A549 treated with AZD2906 at 1 μM for 4 hours (cell line): ENCODE measurements at places on chromosomes 4 and X. TPM values are rescaled to one million over a fixed set of nuclear protein-coding genes. Genes with fewer than 3 reads are reported as not detected.

Gene HS3ST1
- total RNA-seq, result 0.30 to 0.98 TPM (median 0.46 TPM) in 5 replicates

Gene ART3
- not detected in 5 replicates for total RNA-seq

Gene GC
- not detected in 5 replicates for total RNA-seq

Gene PRDM8
- total RNA-seq, result 0.13 to 0.38 TPM (median 0.27 TPM) in 5 replicates

Gene CYP2U1
- total RNA-seq, result 1.3 to 1.8 TPM (median 1.6 TPM) in 5 replicates

Gene NUDT10
- total RNA-seq, result 1.1 to 1.9 TPM (median 1.4 TPM) in 5 replicates

Gene DDX53
- not detected in 5 replicates for total RNA-seq

Gene COX7B2
- not detected in 5 replicates for total RNA-seq

Gene LGI2
- total RNA-seq, result 0.07 to 0.14 TPM (median 0.10 TPM) in 5 replicates

Gene HSFX4
- total RNA-seq, result 0.11 to 0.17 TPM in 2 of 5 replicates, not detected in the others

Gene SLC2A9
- total RNA-seq, result 0.34 to 0.66 TPM (median 0.38 TPM) in 5 replicates

Gene EGF
- 0.09 to 0.41 TPM (median 0.29 TPM) in 5 replicates for total RNA-seq

Gene SRPX
- total RNA-seq, result 8.4 to 10.7 TPM (median 9.9 TPM) in 5 replicates

Gene TSPAN7
- 2.0 to 3.0 TPM (median 2.7 TPM) in 5 replicates for total RNA-seq

Gene XPNPEP2
- total RNA-seq, result not detected in 5 replicates

Gene USP26
- total RNA-seq, result not detected in 5 replicates

Gene KIAA1210
- total RNA-seq, result 0.01 to 0.03 TPM (median 0.02 TPM) in 4 of 5 replicates, not detected in the other

Gene C1QTNF7
- not detected in 5 replicates for total RNA-seq

Gene PCDH19
- total RNA-seq, result 0.02 to 0.05 TPM (median 0.03 TPM) in 5 replicates

Gene PSAPL1
- 0.28 to 0.39 TPM (median 0.33 TPM) in 5 replicates for total RNA-seq
